ENCODE measurements at places on chromosomes 12 and 14.

GRCh38 chr12:5022465-5023061 lies 21.1 kb upstream of the KCNA5 start:
- DNase-seq, result peak; percentile 32

DNA sequence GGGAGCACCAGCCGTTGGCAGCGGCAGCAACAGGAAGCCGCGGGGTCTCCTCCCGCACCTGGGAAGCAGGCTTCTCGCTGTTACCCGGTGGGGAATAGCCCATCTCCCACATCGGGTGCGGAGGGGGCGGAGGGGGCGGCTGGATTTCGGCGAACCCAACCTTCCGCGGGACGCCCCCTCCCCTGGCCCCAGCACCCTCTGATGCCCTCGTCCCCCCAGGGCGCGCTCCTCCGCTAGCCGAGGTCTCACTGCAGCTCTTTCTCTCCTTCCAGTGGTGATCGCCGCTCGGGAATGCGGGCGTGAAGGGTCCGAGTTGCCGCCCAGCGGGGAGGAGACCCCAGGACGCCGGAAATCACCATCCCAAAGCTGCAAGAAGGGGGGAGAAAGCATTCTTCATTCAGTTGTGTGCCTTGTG lies 303 bp downstream of the SAMD4A start:
- DNase-seq, result no peak

DNA sequence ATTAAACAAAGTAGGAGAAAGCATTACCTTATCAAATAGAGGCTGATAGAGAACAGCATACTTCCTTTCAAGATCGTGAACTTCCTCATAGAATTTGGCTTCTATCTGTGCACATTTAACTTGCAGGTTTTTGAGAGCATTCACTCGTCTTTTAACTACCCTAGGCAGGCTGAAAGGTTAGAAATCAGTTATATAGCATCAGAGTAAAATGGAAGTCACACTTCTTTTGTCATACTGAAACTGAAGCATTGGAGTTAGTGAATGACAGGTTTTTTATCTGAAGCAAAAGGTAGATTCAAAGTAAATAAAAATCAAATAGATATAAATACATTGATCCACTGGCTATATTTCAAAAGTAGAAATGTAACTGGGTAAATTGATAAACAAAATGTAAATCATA lies 24.4 kb downstream of the NAP1L1 start:
- no peak for DNase-seq

DNA sequence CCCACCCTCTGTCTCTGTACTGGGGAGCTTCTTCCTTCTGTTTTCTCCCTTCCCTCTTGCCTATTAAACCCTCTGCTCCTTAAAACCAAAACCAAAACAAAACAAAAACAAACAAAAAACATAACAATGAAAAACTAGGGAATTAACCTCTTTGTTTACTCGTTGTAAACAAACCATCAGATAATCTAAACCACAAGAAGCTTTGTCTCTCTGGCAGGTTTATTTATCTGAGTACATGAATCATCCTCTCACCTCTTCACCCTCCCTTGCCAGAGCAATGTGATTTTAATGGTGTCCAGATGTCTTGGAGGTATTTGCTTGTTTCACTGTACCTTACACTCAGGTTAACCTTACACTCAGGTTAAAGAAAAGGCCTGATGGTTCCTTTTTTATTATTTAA lies 66.1 kb downstream of the DYRK2 start:
- no peak for DNase-seq

Data from NCI-H1092 (cell line).